ENCODE measurements at places on chromosomes 1 and 21.

DNA sequence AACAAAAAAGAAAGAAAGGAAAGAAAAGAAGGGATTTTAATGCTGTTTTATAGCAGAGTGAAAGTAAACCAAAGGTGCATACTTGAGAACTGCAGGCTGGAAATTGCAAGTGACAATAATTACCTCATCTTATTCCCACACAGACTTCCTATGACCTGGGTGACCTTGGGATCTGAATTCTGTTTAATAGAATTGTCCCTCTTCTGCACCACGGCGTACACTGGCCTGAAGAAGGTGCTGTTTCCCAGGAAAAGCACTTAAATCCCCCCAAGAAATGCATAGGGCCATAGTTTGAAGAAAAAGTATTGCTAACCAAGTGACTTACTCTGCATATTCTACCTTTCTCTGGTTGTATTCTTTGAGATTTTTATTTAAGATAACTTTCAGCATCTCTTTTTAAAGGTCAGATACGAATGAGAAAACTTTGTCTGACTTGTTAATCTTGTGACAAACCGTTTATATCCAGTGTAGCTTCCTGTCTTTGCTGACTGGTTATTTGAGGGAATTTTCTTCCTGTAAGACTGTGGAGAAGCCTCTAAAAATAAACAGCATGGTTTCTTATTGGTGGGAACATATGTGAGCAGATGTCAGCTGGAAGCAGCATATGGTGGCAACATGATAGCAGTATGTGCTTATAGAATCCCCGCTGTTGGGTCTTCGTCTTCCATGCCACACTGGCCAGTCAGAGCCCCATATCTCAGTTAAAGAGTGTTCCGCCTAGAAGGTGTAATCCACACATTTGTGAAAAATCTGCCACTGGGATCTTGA lies 16.3 kb downstream of the TGFB2 start:
- no peak for DNase-seq

DNA sequence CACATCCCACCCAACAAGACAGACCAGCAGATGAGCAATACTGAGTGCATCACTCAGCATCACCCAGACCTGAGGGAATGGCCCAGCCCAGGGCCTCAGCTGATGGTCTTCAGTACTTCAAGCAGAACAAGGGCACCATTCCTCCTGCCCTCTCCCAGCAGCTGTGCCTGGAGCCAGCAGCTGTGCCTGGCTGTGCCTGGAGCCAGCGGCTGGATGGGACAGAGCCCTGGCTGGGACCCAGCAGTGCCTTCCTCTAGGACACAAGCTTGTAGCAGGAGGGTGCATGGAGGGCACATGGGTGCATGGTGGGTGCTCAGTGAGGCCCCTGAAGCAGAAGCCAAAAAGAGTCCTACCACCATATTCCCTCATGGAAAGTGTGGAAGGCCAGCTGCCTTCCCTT lies 583.8 kb downstream of the NPHP4 start:
- DNase-seq: no peak

DNA sequence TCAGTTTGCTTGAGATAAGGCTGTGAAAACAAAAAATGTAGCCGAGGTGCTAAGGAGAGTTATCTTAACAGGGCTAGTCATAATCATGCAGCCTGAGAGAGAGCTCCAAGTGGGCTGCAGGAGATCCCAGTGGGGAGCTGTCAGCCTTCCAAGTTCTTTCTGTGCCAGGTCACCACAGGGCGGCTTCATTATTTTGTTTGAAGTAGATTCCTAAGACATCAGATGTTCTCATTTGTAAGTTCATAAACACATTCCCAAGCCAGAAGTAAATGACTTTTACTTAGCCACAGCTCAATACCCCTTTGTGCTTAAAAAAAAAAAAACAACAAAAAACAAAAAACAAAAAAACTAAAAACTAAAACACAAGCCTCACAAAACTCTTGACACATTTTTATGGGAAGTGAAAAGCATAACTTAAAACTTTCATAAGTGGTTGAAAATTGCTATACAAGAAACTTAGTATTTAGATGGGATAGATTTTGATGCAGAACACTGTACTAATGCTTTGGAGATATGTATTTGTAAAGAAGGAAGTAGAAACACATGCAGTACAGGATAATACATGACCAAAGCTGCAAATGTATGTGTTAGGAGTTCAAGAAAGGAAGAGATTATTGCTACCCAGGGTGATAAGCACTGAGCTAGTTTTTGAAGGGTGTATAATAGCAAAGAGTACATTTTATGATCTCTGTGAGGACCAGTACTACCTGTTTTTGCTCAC lies 8.6 kb downstream of the CDC14A start:
- DNase-seq: no peak

GRCh38 chr1:181587870-181588438 lies 104.6 kb downstream of the CACNA1E start:
- peak; percentile 3 for DNase-seq

DNA sequence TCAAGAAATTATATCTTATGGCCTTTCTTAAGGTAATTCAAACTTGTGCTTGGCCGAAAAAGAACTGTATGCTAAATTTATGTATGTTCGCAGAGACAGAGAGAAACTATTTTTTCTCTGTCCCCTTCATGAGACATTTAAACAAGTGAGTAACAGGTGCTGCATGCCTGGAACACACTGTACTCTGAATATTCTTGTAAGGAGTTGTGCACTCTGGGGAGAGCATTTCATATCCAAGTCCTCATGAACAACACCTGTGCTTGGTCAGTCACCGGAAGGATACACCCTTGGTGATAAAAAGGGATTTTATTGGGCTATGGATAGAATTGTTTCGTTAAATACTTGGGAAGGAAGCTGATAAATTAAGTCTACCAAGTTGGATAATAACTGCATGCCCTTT lies 220.8 kb upstream of the NRIP1 start:
- DNase-seq: no peak

- no peak for DNase-seq
Measured at GRCh38 chr1:100213141-100213540, 35.1 kb upstream of the LRRC39 start.

GRCh38 chr1:236753516-236753915 lies 41.6 kb upstream of the MTR start:
- DNase-seq: no peak

DNA sequence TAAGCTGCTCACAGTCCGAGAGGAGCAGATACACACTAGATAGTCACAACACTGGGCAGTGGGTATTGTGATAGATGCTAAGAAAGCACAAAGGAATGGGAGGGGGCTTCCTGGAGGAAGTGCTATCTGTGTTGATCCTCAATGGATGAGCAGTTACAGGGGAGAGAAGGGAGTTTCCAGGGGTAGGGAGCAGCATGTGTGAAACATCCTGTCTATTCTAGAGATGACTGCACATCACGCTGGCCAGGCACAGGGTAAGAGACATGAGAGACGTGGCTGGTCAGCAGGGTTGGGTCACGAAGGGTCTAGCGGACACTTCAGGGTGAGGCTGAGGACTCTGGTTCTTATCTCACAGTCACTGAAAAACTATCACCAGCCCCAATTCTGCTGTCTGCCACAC lies 235.2 kb downstream of the TRABD2B start:
- DNase-seq: no peak

GRCh38 chr1:156725683-156726280 lies 2.5 kb upstream of the METTL25B start:
- DNase-seq: peak; percentile 86

GRCh38 chr1:84862810-84863251 lies 30.2 kb downstream of the LPAR3 start:
- peak; percentile 63 for DNase-seq

- no peak for DNase-seq
Measured at GRCh38 chr1:31509124-31510072, 66.9 kb upstream of the TINAGL1 start.

DNA sequence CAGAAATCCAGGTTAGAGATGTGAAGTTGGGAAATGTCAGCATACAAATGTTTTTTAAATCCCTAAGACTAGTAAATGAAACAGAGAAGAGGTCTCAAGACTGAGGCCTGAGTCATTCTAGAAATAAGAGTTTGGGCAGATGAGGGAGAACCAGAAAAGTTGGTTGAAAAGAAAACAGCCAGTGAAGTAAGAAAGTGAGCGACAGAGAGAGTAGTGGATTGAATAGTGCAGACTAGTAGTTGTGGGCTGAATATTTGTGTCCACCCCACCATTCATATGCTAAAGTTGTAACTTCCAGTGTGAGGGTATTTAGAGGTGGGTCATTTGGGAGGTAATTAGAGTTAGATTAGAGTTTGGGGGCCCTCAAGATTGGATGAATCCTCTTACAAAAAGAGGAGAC lies 889.2 kb downstream of the TTLL7 start:
- no peak for DNase-seq

- DNase-seq: no peak
Measured at GRCh38 chr1:10900691-10901090, 104.2 kb upstream of the CASZ1 start.

DNA sequence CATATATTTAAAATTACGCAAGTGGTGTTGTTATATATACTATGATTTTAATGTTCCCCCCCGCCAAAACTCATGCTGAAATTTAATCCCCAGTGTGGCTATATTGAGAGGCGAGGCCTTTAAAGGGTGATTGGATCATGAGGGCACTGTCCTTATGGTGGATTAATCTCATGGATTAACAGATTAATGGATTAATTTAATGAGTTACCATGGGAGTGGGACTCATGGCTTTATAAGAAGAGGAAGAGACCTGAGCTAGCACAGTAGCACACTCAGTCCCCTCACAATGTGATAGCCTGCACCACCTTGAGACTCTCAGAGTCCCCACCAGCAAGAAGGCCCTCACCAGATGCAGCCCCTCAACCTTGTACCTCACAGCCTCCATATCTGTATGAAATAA lies 34.8 kb downstream of the C1orf198 start:
- DNase-seq: no peak

DNA sequence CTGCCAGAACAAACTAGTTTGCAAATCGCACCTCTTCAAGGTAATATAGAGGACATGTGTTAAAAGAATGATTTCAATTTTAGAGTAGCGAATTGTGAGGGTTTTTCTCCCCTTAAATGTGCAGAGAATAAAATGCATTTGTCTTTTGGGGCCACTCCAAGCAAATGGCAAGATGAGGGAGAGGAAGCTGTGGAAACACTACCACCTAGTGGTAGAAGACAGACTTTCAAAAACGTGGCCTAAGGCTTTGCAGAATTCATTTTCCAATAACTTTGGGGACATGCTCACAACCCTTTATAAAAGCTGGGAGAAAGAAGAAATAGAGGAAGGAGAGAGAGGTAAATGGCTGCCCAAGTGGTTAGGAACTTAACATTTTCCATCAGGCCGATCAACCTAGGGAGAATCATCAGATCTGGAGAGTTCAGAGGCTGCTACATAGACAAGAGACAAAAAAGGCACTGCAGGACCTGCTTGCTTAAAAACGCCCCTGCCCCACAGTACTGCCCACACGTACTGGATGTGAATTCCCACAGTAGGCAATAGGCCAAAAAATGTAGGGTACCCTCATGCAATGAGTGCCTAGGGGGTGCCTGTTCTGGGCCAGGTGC lies 15.7 kb upstream of the RCAN1 start:
- peak; percentile 20 for DNase-seq

- DNase-seq: no peak
Measured at GRCh38 chr1:76677416-76678405, 189.6 kb upstream of the ST6GALNAC5 start.

Measured in stimulated activated CD4-positive, alpha-beta T cell treated with anti-CD3 and anti-CD28 coated beads, Interleukin-15, amount 100 ng/mL, for 24 hours (primary cell).